Tibial artery (tissue), 4 donors: ENCODE measurements at places on chromosomes 1 and 21.

DNA sequence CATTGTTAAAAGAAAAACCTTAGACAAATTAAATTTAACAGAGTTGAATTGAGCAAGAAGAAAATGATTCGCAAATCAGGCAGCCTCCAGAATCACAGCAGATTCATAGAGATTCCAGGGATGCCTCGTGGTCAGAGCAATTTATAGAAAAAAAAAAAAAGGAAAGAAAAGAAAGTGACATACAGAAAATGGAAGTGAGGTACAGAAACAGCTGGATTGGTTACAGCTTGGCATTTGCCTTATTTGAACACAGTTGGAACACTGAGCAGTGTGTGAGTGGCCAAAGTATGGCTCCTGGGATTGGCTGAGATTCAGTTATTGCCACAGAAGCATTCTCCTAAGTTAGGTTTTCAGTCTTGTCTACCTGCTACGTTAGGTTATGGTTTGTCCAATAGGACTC, 9.1 kb upstream of the C21orf91 start:
- H3K27me3 ChIP-seq: no peaks in the 10 kb centered on the region
- no peaks in the 10 kb centered on the region for H3K4me1 ChIP-seq
- H3K27ac ChIP-seq: no peak overlapping the region
- no peaks in the 10 kb centered on the region for H3K36me3 ChIP-seq
- no peak for DNase-seq

DNA sequence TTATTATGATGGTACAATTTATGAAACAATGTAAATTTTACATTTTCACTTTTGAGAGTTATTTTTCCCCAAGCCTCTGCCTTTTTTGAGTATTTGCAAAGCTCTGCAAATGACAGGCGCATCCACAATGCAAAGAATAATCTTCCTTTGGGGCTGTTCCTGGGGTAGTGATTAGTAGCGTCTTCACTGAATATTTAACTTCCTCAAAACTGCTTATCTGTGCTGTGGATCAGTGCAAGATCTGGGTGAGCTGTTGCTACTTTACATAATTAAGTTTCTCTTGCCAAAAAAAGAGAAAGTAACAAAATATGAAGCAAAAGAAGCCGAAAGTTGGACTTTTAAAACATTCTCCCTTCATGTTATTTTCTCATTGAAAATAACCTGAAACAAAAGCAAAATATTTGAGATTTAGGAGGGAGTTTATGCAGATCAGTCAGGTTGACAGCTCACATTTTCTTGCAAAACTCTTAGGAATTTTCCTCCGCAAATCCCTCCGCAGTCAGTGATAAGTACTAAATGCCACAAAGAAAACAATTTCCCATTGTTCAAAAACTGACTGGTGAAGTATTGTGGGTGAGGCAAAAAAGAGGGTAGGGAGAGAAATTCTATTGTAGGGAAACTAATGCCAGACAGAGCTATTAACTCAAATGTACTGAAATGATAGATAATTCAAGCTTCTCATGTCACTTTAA, 276.4 kb upstream of the B3GALT2 start:
- no peak for DNase-seq
- H3K4me1 ChIP-seq: no peaks in the 10 kb centered on the region
- no peak overlapping the region for H3K4me3 ChIP-seq
- no peak overlapping the region for H3K27ac ChIP-seq

- peaks cover 40% of the 10 kb centered on the region for H3K4me1 ChIP-seq
- H3K4me3 ChIP-seq: no peak overlapping the region
- H3K36me3 ChIP-seq: no peaks in the 10 kb centered on the region
- no peaks in the 10 kb centered on the region for H3K27me3 ChIP-seq
Observed at GRCh38 chr1:109875874-109876273, 34.8 kb upstream of the CSF1 start.

- H3K36me3 ChIP-seq: peaks cover 75% of the 10 kb centered on the region
- no peaks in the 10 kb centered on the region for H3K4me1 ChIP-seq
- H3K27ac ChIP-seq: no peak overlapping the region
- H3K27me3 ChIP-seq: no peaks in the 10 kb centered on the region
Observed at GRCh38 chr1:15640667-15641066, 23.4 kb downstream of the DDI2 start.

DNA sequence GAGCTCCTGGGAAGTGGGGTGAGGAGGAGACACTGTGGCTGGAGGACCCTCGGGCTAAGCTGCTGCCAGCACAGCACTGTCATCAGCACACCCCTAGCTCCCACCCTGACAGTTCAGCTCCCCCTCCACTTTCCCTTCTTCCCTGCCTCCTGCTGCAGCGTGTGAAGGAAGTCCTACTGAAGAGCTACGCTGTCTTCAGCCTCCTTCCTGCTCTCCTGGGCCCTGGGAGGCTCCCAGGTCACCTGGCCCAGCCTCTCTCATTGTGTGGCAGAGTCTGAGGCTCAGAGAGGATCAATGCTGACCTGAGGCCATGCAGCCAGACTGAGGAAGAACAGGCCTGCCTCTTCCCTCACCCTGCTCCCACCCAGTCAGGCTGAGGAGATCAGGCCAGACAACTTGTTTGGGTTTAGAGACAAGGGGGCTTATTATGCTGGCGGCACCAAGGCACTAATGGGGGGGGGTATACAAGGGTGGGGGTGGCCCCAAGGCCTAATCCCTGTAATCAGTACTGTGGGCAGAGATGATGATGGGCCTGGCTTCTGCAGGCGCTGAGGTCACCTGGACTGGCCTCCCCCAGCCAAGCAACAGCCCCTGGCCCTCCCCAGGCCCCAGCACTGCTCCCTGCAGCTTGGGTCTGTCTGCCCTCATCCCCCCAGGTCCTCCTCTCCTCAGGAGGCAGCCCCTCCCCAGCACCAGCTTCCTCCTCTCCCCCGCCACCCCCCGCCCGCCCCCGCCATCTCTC, 9.1 kb downstream of the NES start:
- peak overlapping the region; percentile 77 for H3K27ac ChIP-seq
- H3K4me3 ChIP-seq: no peak overlapping the region
- DNase-seq: no peak
- peaks cover 60% of the 10 kb centered on the region for H3K4me1 ChIP-seq
- H3K27me3 ChIP-seq: no peaks in the 10 kb centered on the region

- peak overlapping the region; percentile 49 for H3K27ac ChIP-seq
- peak; percentile 82 for DNase-seq
- peaks cover 31% of the 10 kb centered on the region for H3K4me1 ChIP-seq
- H3K4me3 ChIP-seq: no peak overlapping the region
Observed at GRCh38 chr1:208183977-208184911, 59.9 kb downstream of the PLXNA2 start.

GRCh38 chr1:64240206-64240605, 36.8 kb downstream of the UBE2U start:
- no peak overlapping the region for H3K27ac ChIP-seq
- no peak overlapping the region for H3K4me3 ChIP-seq
- no peak for DNase-seq
- no peaks in the 10 kb centered on the region for H3K4me1 ChIP-seq

GRCh38 chr21:34593954-34594531, 20.9 kb downstream of the RCAN1 start:
- DNase-seq: no peak
- H3K4me3 ChIP-seq: no peak overlapping the region
- H3K27ac ChIP-seq: no peak overlapping the region

GRCh38 chr1:89490389-89490788, 34.2 kb upstream of the LRRC8B start:
- no peaks in the 10 kb centered on the region for H3K36me3 ChIP-seq
- H3K27ac ChIP-seq: no peak overlapping the region
- H3K4me1 ChIP-seq: no peaks in the 10 kb centered on the region
- H3K27me3 ChIP-seq: no peaks in the 10 kb centered on the region

GRCh38 chr21:36747815-36748383, 49.0 kb downstream of the SIM2 start:
- H3K4me1 ChIP-seq: peaks cover 22% of the 10 kb centered on the region
- H3K36me3 ChIP-seq: peaks cover 14% of the 10 kb centered on the region
- H3K27me3 ChIP-seq: peaks cover 30% of the 10 kb centered on the region
- H3K27ac ChIP-seq: no peak overlapping the region

DNA sequence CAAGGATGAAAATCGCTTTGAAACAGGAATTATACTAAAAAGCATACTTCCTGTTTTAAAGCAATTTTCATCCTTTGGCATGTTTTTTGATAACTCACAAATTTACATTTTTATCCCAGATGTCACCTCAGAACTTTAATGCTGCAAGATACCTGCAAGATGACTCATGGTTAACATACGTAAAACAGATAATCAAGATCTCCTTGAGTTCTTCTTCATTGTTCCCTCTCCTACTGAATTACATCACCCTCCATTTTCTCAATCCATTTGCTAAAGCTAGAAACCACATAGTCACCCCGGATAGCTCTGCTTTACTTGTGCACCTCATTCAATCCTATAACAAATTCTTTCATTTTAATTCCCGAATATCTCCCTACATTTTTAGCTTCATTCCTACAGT, 1114.2 kb downstream of the PLA2G4A start:
- H3K36me3 ChIP-seq: no peaks in the 10 kb centered on the region
- H3K4me3 ChIP-seq: no peak overlapping the region
- no peaks in the 10 kb centered on the region for H3K4me1 ChIP-seq
- no peaks in the 10 kb centered on the region for H3K27me3 ChIP-seq
- no peak overlapping the region for H3K27ac ChIP-seq
- no peak for DNase-seq

DNA sequence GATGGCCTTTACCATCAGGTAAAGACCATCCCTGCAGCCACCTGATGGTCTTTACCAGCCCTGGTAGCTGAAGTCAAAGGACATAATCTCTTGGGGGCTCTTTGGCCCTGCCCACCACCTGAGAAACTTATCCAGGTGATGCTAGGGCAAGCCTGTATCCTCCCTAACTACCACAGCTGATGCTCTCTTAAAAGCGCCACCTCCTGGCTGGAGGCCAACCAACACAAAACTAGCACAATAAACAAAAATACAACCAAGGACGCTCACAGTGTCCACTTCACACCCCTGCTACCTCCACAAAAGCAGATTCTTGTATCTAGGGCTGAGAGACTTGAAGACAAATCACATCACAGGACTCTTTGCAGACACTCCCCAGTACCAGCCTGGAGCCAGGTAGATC, 357.1 kb upstream of the POU3F1 start:
- no peak overlapping the region for H3K27ac ChIP-seq
- DNase-seq: no peak
- no peaks in the 10 kb centered on the region for H3K27me3 ChIP-seq
- H3K4me1 ChIP-seq: no peaks in the 10 kb centered on the region
- no peak overlapping the region for H3K4me3 ChIP-seq

DNA sequence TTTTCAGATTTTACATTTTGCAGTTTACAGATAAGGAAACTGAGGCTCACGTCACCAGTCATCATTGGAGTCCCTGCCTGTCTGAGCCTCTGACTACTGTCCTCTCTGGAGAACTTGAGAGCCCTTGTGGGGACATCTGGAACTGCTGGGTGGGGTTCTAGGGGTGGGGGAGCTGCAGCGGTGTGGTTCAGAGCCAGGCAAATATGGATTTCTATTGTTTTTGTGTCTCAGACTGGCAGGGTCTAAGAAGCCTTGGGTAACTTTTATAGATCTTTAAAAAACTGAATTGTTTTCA, 46.9 kb downstream of the IER5 start:
- DNase-seq: no peak
- H3K4me1 ChIP-seq: no peaks in the 10 kb centered on the region
- H3K36me3 ChIP-seq: no peaks in the 10 kb centered on the region
